ENCODE measurements at places on chromosomes 2 and 18.

- DNase-seq, result no peak
These were observed 28.3 kb upstream of the UBE2E3 start for GRCh38 chr2:180952082-180952481.

DNA sequence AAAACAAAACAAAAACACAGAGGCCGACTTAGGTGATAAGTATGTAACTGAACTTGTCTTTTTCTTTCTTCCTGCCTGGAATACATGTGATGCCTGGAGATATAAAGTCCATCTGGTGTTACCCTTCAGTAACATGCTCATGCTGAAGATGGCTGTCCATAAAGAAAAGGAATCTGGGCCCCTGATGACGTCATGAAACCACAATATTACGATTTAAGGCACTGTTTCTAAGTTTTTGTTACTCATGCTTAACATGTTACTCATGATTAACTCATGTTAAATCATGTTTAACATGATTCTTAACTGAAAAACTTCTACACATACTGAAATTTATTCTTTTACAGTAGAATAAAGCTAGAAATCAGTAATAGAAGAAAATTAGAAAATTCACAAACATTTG is 49.0 kb downstream of the STRADB start:
- peak; percentile 11 for DNase-seq

DNA sequence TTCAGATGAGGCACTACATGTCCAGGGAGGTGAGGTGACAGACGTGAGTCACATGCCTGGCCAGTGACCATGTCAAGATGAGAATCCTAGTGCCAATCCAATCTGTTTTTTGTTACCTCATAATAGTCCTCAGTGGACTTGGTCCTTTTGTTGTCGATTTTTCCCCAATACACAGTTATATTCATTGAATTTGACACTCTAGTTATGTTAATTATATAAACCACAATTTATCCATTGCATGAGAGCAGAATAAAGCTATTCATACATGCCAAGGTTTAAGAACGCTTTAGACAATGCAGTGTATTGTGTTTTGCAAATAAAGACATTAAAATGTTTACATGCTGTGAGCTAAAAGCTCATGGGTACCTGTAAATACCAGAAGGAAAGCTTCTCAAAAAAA is 21.6 kb upstream of the TMEFF2 start:
- DNase-seq, result no peak

DNA sequence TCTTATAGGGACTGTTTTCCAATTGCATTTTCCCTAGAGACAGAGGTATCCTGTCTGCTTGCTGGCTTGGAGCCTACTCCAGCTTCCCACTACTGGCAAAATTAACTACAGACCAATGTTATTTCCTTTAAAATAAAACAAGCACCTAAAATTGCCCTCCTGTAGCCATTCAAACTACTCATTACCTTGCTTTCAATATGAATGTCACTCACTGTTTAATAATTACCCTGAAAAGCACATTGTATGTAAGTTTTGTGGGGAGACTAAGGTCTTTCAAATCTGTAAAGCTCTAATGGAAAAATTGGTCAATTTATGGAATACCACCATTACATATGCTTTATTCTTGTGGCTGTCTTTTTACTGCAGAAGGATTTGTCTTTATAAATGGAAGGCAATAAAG is 87.3 kb downstream of the DOCK10 start:
- no peak for DNase-seq

- DNase-seq, result no peak
These were observed 20.9 kb downstream of the LYG1 start for GRCh38 chr2:99279969-99280695.

GRCh38 chr2:124476291-124476690 is 451.2 kb downstream of the CNTNAP5 start:
- no peak for DNase-seq

DNA sequence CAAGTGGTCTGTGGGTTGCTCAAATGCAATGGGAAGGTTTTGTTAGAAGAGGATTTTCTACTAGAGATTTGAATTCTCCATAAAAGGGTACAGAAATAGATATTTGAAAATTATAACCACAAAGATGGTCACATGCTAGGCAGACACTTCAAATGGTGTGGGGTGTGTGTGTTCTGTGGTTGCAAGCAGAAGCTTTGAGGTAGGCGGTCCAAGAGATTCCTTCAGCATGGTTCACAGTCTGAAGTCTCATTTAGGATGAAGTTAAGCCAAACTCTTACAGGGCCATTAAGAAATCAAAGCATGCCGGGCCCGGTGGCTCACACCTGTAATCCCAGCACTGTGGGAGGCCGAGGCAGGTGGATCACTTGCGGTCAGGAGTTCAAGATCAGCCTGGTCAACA is 38.3 kb upstream of the RMDN2 start:
- no peak for DNase-seq

DNA sequence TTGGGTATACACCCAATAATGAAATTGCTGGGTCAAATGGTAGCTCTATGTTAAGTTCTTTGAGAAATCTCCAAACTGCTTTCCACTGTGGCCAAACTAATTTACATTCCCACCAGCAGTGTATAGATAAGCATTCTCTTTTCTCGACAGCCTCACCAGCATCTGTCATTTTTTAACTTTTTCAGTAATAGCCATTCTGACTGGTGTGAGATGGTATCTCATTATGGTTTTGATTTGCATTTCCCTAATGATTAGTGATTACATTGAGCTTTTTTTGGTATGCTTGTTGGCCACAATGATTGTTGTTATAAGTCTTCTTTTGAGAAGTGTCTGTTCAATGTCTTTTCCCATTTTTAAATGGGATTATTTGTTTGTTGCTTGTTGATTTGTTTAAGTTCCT is 50.4 kb upstream of the EPAS1 start:
- DNase-seq, result no peak

DNA sequence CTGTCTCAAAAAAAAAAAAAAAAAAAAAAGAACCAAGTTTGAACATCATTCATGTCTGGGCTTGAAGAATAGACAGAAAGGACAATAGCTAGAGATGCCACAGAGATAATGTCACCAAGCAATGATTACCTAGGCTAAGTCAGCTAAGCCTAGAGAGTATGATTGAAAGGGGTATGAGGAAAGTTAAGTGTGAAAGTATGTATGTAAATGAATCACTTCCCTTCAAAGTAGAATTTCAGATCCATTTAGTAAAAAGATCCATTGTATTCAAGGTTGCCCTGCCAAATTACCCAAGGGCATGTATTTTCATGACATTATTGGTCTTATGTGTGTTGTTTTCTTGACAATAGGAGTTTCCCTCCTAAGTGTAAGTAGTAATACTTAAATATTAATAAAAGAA is 34.1 kb upstream of the SLC39A10 start:
- DNase-seq, result no peak

DNA sequence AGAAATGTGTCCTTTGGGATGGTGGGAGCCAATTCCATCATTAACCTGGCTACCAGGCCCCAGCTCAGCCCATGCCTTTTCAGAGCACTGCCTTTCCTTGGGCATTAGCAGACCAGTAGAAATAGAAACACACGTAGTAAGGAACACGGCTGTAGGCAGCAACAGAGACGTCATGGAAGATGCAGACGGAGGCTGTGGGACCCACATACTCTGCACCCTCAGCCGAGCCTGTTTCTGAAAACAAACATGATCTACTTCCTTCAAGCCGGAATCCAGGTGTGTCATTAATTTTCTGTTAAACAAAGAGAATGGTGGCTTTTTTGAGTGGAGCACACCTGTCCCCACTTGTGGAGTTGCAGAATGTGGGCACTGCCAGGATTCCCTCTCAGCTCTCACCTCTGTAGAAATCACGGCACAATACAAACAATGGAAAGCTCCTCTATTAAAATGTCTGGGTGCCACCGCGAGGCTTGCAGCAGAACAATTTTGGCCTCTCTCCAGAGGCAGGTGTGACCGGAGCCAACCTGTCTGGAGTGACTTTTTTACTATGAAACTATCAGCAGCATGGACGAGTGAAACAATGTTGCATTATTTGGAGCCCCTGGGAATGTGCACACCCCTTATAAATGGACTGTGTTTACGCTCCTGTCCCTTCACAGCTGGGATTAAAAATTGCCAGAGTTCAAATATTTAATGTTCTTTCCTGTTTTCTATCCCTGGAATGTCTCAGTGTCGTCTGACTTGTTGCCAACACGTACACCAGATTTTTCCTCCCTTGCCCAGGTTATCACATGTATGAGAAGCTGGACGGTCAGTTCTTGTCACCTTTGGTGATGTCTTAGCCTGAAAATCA is 31.7 kb downstream of the SPP2 start:
- DNase-seq, result no peak

- peak; percentile 18 for DNase-seq
These were observed 99.5 kb downstream of the DTNA start for GRCh38 chr18:34809451-34810072.

DNA sequence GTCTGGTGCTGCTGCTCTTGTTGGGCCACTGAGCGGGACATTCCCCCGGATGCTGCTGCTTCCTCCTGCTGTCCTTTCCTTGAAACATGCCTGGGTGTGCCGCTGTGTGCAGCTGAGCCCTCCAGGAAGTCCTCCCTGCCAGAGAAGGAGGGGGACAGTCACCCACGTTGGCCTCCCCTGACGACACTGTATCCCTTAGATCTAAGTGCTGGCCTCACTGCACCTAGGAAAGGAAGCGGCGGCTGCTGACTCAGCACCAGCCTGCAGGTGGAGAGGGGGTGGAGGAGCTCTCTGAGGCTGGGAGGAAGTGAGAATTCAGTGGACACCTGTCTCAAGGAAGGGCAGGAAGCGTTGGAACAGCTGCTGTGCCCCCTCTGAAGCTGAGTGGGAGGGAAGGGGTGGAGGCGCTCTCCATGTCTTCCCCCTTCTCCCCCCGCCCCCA is 239.8 kb downstream of the HAUS1 start:
- DNase-seq, result peak; percentile 70

DNA sequence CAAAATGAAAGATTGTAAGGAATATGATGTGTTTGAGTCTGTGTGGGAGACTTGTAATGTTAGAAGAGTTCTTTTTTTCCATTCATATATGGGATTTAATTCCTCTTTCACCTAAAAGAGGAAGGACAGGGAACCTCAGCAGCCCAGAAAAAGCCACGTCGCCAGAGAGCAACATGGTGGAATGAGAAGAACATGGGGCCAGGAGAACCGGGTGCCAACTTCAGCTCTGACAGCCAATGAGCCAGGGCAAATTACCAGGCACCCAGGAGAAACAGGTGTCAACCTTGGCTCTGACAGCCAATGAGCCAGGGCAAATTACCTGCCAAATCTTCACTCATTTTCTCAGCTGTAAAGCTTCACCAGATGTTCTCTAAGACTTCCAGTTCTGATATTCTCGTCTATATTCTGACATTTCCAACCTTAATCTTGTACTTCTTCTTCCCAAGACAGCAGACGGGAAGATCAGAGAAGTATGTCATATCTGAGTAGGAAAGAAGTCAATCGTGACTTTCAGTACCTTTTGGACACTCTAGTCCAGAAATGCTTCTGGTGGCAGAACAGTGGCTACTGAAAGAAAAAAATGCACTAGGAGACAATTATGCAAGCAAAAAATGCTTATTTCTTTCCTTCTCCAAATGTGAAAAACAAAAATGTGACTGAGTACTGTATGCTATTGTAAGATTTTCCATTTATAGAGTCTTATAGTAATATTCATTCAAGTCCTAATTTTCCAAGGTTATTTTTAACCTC is 79.2 kb upstream of the COL5A2 start:
- DNase-seq, result no peak

DNA sequence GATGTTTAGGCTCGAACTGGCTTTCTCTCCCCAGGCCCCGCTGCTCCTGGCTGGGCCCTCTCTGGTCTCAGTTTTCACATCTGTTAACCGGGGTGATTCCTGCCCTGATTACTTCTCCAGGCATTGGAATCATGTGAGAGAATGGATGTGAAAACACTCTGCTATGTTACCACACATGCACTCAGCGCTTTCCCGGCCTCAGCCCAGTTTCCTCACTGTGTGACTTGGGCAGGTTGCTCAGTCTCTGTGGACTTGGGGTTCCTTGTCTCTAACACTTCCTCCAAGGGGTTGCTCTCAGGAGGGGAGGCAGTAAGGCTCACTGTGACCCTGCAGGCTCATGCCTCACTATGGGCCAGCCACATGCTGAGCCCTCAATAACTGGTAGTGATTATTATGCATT is 230.4 kb upstream of the HS6ST1 start:
- DNase-seq, result peak; percentile 25

- DNase-seq, result peak; percentile 65
These were observed 123.3 kb downstream of the CTIF start for GRCh38 chr18:48662011-48662661.

DNA sequence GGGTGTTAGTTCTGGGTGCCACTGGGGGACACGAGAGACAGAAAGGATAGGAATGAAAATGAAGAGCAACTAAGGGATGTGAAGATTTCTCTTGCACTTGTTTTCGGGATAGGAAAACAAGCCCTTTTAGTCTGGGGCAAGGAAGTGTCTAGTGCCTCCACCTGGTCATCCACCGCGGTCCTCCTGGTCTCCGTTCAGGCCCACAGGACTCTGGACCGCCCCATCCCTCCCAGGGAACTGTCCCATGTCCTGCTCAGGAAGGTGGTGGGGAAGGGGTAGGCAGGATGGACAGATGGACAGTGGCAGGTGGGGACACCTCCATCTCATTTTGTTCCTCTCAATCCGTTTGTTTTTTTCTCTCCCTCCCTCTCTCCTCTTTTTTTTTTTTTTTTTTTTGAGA is 45.9 kb downstream of the AGAP1 start:
- DNase-seq, result no peak

GRCh38 chr2:152718909-152719645 is 657 bp downstream of the ARL6IP6 start:
- DNase-seq, result peak; percentile 64

DNA sequence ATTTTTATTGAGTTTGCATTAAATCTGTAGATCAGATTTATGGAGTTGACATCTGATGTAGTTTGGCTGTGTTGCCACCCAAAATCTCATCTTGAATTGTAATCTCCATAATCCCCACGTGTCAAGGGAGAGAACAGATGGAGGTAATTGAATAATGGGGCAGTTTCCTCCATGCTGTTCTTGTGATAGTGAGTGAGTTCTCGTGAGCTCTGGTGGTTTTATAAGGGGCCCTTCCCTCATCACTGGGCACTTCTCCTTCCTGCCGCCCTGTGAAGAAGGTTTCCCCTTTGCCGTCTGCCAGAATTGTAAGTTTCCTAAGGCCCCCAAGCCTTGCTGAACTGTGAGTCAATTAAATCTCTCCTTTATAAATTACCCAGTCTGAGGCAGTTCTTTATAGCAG is 32.2 kb downstream of the ZC3H15 start:
- DNase-seq, result peak; percentile 8

DNA sequence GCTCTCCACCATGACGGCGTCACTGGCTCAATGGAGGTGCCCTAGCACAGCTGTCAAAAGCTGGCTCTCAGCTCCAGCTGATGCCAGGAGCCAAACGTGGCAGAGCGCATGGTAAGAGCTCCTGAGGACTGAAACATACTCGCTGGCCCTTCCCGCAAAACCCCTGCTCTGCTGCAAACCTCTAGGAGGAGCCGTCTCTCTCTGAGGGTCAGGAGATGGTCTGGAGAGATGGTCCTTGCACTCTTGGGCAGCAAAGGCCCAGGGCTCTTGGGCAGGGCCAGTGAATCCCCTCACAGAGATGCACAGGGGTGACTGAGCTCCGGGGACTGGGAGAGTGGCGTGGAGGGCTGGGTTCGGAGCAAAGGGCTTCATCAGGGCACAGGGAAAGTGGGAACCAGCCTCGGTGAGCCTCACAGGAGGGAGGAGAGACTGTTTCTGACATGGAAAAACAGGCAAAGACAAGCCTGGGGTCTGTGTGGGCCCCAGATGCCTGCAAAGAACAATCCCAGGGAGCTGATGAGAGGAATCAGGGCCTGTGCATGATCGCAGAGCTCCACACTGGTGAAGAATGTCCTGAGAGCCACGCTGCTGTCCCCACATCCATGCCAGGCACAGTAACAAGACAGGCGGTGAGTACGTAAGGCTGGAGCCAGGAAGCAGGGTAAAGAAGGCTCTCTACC is 17.2 kb downstream of the SNORC start:
- DNase-seq, result no peak
